ENCODE measurements at places on chromosomes 3 and 15. TPM values are rescaled to one million over a fixed set of nuclear protein-coding genes. Genes with fewer than 3 reads are reported as not detected.

The EOMES gene
- total RNA-seq, result 182 TPM

The UCN2 gene
- 0.33 TPM for total RNA-seq

The ATP13A5 gene
- not detected for total RNA-seq

The APPL1 gene
- total RNA-seq, result 60.3 TPM

The SLC28A1 gene
- not detected for total RNA-seq

The LINGO1 gene
- total RNA-seq, result 9.5 TPM

The LSMEM2 gene
- total RNA-seq, result not detected

The GHSR gene
- total RNA-seq, result not detected

The GMNC gene
- total RNA-seq, result not detected

The MRPS25 gene
- total RNA-seq, result 72.4 TPM

The PRSS50 gene
- 5.2 TPM for total RNA-seq

The TMC3 gene
- total RNA-seq, result not detected

The REC114 gene
- not detected for total RNA-seq

The CHRM5 gene
- not detected for total RNA-seq

The EXD1 gene
- not detected for total RNA-seq

The ROPN1 gene
- not detected for total RNA-seq

The ACKR4 gene
- not detected for total RNA-seq

The DAPK2 gene
- total RNA-seq, result 1.4 TPM

The P2RY13 gene
- not detected for total RNA-seq
